ENCODE measurements at places on chromosomes 11 and 22.

GRCh38 chr11:2205981-2206690 is 34.5 kb upstream of the TH start:
- no peak for DNase-seq

- no peak for DNase-seq
These were observed 101.4 kb downstream of the ARL14EP start for GRCh38 chr11:30424321-30424720.

DNA sequence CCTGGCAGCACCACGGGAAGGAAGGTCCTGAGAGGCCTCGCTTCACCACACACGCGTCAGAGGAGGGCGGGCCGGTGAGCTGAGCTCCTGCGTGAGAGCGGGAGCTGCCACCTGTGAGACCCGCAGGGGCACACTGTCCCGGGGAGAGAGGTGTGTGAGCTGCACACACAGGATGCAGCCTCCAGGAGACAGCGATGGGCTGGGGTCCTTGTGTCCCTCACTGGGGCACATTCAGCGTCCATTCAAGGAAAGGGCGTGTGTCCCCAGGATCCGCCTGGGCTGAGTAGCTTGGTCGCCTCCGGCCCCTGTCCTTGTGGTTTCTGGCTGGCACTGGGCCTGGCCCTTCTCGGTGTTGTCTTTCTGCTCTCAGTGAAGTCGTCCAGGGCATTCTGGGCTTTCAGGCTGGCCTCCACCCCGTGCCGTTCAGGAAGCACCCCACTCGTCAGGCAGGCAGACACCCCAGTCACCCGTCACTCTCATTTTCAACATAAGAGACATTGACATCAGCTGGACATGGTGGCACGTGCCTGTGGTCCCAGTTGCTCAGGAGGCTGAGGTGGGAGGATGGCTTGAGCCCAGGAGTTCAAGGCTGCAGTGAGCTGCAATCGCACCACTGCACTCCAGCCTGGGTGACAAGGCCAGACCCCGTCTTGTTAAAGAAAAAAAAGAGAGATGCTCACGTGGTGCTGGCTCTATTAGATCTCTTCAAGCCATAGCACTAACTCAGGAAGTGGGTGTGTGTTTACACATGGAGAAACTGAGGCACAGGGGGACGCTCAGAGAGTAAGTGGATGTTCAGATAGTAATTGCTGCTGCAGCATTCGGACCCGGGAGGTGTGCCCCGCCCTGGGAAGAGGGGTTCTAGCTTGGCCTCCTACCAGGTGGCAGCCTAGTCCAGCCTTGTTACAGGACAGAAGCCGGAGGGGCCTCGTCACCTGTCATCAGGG is 1081.6 kb downstream of the BRD1 start:
- no peak for DNase-seq

GRCh38 chr11:19953336-19953735 is 206.9 kb downstream of the DBX1 start:
- DNase-seq, result no peak

GRCh38 chr11:67463186-67463585 is 5.9 kb downstream of the TMEM134 start:
- DNase-seq, result no peak

Measured in stimulated activated CD8-positive, alpha-beta memory T cell treated with anti-CD3 and anti-CD28 coated beads, Interleukin-4, amount 100 ng/mL, for 24 hours (primary cell).